ENCODE measurements at places on chromosomes 2 and 18.

GRCh38 chr2:54723996-54724559 is 616 bp downstream of the EML6 start:
- peak; percentile 19 for DNase-seq

- peak; percentile 68 for DNase-seq
Observed at GRCh38 chr2:38619458-38620164, 16.9 kb upstream of the HNRNPLL start.

GRCh38 chr2:43280994-43281393 is 54.6 kb upstream of the ZFP36L2 start:
- no peak for DNase-seq

- no peak for DNase-seq
Observed at GRCh38 chr18:37242091-37242490, 323.5 kb downstream of the CELF4 start.

DNA sequence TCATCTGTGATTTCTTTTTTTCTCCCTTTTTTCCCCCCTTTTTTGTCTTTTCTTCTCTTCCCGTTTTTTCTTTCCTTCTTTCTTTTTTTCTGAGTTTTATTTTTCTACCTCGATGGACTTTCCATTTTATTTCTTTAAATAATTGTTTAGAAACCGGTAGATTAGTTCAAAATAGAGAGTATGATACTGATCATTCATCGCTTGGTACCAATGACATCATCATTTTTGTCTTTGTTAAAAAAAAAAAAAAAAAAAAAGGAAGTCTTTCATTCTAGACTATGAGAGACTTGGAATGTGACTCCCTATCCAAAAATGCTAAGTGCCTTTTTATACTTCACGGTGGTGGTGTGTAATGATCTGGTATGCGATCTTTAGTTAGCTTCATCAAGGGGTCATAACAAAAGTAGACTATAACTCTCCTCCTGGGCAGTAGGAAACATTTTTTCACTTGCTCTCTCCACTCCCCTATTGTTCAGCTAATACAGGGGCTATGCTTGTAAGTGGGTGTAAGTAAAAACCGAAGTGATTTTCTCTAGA is 1517.5 kb upstream of the ZEB2 start:
- no peak for DNase-seq

DNA sequence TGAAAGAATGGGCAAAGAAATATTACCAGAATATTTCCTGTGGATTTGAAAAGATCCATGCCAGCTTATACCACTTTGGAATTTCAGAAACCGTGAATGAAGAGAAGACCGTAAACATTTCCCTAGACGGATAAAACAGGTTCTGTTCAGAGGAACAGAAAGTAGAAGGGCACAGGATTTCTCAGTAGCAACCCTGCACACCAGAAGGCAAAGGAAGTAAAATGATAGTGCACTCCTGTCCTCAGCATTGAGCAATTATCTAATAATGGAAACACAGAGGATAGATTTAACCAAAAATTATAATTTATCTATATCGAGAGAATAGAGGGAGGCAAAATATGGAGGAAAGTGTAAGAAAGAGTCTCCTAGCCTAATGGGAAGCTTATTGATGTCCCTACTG is 87.0 kb upstream of the ITGA6 start:
- DNase-seq: peak; percentile 21

GRCh38 chr2:53843595-53843994 is 16.2 kb downstream of the GPR75 start:
- no peak for DNase-seq

DNA sequence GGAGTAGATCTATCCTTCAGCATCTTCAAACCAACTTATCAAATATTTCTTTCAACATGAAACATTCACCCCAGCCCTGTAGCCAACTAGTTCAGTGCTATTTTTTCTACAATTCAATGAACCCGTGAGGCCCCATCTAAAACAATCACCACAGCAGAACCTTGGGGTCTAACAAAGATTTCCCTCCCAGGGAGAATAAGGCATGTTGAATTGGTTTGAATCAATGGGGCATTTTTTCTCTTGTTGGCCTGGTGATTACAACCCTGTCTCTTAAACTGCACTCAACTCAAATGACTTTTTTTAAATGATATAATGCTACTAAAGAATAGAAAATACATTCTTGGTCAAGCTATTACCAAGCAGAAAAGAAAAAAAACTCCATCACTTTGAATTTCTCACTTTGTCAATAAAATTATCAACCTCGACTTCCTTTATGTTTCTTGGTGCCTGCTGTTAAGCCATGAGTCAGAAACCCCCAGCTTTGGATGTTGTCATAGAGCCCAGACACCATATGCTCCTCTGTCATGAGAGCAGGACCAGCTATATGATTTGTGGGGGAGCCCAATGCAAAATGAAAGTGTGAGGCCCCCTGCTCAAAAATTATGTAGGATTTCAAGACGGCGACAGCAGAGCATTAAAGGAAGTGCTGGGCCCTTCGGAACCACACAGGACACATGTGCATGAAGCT is 282.4 kb downstream of the MEIS1 start:
- no peak for DNase-seq

- peak; percentile 71 for DNase-seq
Observed at GRCh38 chr2:96344011-96344410, 8.4 kb downstream of the NCAPH start.

- DNase-seq: no peak
Observed at GRCh38 chr18:6941996-6942395, 175.6 kb downstream of the LAMA1 start.

- no peak for DNase-seq
Observed at GRCh38 chr2:45793305-45793962, 142.0 kb downstream of the PRKCE start.

DNA sequence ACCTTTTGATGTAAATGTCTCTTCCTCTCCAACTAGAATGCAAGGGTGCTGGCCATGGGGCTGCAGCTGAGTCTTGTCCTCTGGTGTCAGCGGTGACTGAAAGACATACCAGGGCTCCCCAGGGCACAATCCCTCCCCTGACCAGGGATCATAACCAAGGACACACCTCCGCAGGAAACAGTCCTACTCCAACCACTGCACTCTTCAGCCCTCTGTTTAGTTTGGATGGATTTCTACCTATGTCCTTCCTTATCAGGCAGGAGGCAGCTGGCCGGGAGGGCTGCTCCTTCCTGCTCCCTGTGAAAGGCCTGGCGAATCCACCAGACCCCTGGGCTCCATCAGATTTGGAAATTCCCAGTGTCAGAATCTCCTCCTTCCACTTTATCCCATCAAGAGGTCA is 185.2 kb upstream of the ID2 start:
- no peak for DNase-seq

DNA sequence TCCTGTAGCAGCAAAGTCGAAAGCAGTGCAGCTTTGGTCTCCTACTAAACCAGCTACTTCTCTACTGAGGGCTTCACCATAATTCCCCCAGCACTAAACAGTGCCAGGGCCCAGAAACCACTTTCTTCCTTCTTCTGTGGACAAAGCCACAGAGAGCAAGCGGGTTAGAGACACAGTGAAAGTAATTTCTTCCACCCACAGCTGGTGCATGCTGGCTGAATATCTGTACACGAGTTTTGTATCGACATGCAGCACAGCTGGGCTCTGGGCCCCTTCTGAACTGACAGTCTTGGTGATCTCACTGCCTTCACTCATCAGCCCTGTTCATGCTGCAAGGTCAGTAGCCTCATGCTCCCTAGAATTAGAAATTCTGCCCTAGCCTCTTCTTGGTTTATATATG is 74.0 kb upstream of the SULT1C3 start:
- DNase-seq: peak; percentile 32

GRCh38 chr2:196131384-196131937 is 39.9 kb downstream of the STK17B start:
- DNase-seq: peak; percentile 79

GRCh38 chr2:21928292-21928691 is 804.5 kb downstream of the TDRD15 start:
- no peak for DNase-seq

DNA sequence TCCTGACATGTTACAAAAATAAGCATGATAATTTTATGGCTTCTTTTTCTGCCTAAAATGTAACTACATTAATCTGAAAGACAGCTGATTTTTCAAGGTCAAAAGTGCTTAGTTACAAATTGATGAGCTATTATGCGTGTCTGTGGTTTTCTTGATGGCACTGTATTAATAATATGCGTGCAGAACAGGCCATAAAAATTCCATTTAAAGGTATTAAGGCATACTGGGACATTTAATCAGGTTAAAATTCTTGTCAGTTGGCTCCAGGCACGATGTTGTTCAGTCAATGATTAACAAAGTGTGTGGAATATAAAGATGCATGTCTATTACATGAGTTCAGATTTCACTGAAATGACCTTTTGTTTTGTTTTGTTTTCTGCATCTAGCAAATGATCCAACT is 420.1 kb upstream of the ZNF804A start:
- DNase-seq: no peak

DNA sequence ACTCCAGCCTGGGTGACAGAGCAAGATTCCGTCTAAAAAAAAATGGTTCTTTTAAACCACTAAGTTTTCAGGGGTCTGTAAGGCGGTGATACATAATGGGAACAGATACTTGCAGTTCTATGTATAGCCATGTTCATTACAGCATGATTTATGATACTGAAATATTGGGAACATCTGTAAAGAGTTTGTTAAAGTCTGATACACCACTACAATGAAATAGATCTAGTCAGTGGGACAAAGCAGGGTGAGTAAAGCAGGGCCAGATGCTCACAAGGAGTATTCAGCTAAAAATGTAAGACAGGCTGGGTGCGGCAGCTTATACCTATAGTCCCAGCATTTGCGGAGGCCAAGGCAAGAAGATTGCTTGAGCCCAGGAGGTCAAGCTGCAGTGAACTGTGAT is 6.2 kb upstream of the ING5 start:
- DNase-seq: no peak

DNA sequence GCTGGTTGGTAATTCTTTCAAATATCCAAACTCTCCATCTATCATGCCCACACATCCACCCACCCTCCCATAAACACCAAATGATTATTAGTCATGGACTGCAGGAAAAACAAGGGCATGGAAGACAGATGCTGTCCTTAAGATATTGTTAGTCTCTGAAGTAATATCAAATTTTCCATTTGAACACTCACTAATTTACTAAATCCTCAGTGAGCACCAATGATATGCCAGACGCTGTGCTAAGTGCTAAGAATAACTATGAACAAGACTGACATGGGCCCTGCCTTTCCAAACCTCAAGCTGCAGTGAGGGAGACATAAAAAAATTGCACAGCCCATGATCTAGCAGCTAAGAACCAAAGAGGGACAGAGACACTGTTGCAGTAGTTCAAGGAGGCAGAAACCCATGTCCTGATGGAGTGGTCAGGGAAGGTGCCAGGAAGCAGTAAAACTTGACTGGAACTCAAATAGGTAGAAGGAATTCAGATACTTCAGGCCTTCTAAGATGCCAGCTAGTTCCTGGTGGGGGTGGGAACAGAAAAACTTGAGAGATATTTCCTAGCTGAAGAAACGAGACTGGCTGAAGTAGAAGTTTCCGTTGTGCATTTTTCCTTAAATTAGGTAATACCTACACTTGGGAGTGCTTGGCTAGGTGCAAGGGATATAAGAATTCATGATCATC is 182.1 kb downstream of the OSR1 start:
- no peak for DNase-seq

DNA sequence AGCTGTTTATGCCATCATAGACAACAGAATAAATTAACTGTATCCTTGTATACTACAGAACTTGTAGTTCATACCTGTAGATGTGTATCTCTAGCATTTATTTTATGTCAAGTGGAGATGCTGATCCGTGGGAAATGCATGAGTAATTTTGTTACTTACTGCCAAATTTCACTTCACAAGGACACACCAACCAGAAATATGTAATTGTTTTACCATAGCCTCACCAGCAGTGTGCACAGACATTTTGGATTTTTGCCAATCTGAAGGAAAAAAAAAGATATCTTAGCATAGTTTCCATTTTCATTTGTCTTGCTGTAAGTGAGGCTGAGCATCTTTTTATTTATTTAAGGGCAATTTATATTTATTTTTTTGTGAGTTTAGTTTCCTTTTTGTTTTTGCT is 265.1 kb upstream of the OSR1 start:
- no peak for DNase-seq

GRCh38 chr2:207549145-207549544 is 19.4 kb downstream of the CREB1 start:
- no peak for DNase-seq

GRCh38 chr2:221850076-221850475 is 278.0 kb upstream of the EPHA4 start:
- no peak for DNase-seq

- DNase-seq: no peak
Observed at GRCh38 chr2:166282154-166282553, 93.6 kb downstream of the SCN9A start.

DNA sequence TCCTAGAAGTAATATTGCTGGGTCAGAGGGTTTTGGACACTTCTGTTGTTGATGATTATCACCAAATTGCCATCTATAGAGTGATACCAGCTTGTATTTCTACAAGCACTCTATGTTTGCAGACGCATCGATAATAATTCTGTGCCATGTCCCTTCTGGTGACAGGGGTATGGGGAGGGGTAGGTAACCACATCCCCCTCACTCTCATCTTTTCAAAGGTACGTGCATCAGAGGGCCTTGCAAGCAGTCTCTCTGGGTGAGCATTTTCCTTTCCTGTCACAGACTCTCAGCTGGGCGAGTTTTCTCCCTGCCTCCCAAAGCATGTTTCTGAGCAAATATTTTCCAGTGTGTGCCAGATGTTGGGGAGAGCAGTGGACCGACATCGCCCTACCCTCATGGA is 98.0 kb downstream of the SMAD7 start:
- DNase-seq: no peak

- no peak for DNase-seq
Observed at GRCh38 chr18:75162467-75162866, 46.5 kb downstream of the PTGR3 start.

DNA sequence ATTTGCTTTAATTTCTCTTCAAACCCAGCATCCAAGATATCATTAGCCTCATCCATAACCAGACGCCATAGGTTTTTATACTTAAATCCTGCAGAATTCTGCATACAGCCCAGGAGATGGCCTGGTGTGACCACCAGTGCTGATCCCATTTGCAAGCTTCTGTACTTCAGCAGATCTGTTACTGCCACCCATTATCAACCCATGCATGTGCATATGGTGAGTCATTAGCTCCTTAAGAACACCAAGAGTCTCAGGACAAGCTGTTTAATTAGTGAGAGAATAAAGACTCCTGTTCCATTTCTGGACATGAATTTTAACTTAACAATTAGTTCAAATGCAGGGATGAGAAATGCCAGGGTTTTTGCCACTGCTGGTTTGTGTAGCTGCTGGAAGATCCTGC is 110.7 kb upstream of the TANK start:
- DNase-seq: no peak

GRCh38 chr2:15842758-15843666 is 97.3 kb upstream of the MYCN start:
- no peak for DNase-seq

DNA sequence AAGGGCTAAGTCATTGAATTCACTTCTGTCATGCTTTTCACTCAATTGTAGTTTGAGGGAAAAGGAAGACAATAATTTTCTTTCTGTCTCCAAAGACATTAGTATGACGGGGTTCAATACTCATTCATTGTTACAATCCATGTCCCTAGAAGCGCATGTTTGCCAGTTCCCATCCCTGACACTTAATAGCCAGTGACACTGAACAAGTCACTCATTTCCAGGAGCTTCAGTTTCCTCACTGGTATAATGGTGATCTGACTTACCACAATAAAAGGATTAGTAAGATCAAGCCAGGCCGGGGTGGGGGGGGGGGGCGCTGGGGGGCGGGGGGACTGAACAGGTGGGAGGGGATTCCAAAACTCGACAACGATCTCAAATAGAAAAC is 144.8 kb upstream of the MAP3K20 start:
- no peak for DNase-seq

Data from Kasumi-1 (cell line).